ENCODE measurements at places on chromosomes 16 and 17. TPM values are rescaled to one million over a fixed set of nuclear protein-coding genes. Genes with fewer than 3 reads are reported as not detected.

The CCDC200 gene
- not detected for total RNA-seq

The SULT1A1 gene
- 4.1 TPM for total RNA-seq

- DNase-seq, result no peak
Measured at GRCh38 chr16:30054959-30055553, 10.5 kb upstream of the ALDOA start.

GRCh38 chr17:16443511-16444257, 28.3 kb downstream of the TRPV2 start:
- peak; percentile 46 for DNase-seq

The ABI3 gene
- not detected for total RNA-seq

GRCh38 chr17:21194703-21195102, 19.3 kb downstream of the TMEM11 start:
- DNase-seq, result no peak

GRCh38 chr17:53101706-53102105, 721.0 kb upstream of the KIF2B start:
- no peak for DNase-seq

GRCh38 chr17:11144358-11145233, 96.4 kb upstream of the SHISA6 start:
- peak; percentile 37 for DNase-seq

The ITGAD gene
- 0.06 TPM for total RNA-seq

DNA sequence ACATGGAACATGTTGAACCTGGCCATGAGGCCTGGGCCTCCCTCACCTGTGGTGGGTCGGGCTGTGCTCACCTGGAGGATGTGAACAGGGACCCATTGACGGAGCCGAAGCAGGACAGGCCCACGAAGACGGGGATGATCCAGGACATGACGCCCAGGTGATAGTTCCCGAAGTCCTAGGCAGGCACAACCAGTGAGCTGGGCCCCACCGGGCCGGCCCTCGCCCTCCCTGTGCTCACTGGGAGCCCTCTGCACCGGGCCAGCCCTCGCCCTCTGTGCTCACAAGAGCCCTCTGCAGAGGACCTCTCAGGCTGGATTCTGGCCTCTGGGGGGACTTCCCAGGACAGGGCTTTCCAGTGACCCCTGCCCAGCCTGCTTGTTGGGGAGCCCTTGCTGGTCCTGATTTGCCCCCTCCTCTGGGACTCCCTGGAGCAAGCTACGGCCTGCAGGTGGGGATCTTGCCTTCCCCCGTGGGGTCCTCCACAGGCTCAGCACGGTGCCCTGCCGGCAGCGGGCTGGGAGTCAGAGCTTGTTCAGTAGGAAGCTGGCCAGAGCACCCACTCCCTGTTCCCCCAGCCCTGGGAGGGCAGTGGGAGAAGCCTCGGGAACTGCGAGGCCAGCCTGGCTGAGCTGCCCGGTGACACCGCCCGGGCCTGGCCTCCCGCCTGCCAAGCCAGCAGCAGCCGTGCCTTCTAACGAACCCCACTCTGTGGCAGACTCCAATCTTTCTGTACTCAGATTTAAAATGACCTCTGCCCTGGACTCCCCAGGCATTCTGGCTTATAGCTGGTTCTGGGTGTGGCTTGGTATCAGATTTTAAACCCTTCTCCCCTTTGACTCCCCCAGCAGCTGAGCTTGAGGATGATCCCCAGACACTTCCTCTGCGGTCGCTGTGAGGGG, 30.4 kb downstream of the SLC7A5 start:
- DNase-seq, result no peak

DNA sequence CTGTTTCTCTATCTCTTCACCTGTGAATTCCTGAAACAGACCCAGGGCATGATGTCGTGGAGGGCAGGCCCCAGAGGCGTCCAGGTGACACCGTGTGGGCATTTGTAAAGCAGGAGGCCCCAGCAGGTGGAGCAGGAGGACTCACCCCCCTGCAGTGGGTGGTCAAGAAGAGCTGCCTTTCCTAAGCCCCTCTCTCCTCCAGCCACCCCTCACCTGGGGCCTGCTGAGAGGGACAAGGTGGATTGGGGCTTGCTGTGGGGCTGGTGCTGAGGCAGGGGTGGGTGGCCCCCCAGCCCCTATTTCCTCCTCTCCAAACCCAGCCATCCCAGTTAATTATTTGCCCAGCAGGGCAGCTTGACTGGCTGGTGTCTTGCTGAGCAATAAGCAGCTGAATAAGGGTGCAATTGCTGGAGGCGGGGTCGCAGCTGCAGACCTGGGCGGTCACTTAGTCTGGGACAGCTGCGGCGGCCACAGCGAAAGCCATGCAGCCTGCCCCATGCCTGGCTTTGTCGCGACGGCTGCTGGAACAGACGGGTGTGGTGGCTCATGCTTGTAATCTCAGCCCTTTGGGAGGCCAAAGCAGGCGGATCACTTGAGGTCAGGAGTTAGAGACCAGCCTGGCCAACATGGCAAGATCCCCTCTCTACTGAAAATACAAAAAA, 56.4 kb downstream of the JPH3 start:
- no peak for DNase-seq

The SLC13A5 gene
- total RNA-seq, result not detected

The MINK1 gene
- total RNA-seq, result 10.8 TPM

The PTX4 gene
- total RNA-seq, result not detected

DNA sequence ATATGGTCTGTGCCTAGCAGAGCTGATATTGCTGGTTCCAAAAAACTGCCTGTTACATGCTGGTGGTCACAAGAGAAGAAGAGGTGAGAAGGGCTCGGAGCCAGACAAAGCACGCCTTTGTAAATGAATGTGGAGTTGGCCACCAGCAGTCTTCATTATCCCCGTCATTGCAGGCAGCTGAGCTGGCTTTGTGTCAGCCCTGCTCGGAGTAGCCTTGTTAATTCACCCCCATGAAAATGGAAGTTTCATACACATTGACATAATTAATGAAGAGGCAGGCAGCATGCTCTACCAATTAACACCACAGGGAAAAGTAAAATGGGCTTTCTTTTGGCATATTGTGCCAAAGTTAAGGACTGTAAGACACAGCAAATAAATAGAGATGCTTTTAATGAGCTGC, 113.7 kb upstream of the RBFOX1 start:
- no peak for DNase-seq

Measured in Daoy (cell line).